ENCODE measurements at places on chromosomes 6 and 20.

GRCh38 chr6:119313937-119314884 is 35.4 kb downstream of the MAN1A1 start:
- no peak for DNase-seq

- DNase-seq: peak; percentile 3
These were observed 198.1 kb downstream of the MMUT start for GRCh38 chr6:49264909-49265308.

GRCh38 chr6:7671076-7671475 is 54.8 kb upstream of the BMP6 start:
- peak; percentile 28 for DNase-seq

GRCh38 chr6:120675886-120676285 is 658.4 kb downstream of the TBC1D32 start:
- no peak for DNase-seq

GRCh38 chr20:976033-976432 is 26.1 kb downstream of the RSPO4 start:
- DNase-seq: no peak

GRCh38 chr6:101118136-101118396 is 236.9 kb upstream of the ASCC3 start:
- DNase-seq: no peak

DNA sequence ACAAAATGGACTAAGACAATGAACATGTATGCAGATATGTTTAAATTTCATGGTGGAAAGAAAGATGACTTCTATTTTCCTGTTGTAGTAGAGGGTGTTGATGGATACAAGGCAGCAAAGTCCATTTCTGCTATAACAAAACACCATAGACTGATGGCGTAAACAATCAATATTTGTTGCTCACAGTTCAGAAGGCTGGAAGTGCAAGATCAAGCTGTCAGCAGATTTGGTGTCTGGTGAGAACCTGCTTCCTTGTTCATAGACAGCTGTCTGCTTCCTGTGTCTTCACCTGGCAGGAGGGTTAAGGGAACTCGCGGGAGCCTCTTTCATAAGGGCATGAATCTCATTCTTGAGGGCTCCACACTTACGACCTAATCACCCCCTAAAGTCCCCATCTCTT is 83.0 kb upstream of the ELOVL5 start:
- no peak for DNase-seq

DNA sequence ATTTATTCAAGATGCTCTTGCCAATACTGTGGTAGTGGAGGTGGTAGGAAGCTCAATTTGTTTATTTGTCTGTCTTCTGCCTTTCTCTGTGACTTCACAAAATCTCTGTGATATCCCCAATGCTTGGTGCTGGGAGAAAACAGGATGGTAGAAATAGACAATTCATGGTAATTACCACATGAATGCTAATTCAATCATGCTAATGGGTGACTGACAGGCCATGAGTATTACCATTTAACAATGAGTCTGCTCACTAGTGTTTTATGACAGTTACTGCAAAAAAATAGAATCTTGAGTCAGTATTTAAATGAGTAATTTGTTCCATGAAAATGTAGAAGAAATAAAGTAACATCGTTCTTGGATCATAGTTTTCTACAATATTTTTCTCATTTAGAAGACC is 52.3 kb upstream of the FABP7 start:
- DNase-seq: no peak

GRCh38 chr6:34616227-34616585 is 60.1 kb upstream of the SPDEF start:
- DNase-seq: no peak

DNA sequence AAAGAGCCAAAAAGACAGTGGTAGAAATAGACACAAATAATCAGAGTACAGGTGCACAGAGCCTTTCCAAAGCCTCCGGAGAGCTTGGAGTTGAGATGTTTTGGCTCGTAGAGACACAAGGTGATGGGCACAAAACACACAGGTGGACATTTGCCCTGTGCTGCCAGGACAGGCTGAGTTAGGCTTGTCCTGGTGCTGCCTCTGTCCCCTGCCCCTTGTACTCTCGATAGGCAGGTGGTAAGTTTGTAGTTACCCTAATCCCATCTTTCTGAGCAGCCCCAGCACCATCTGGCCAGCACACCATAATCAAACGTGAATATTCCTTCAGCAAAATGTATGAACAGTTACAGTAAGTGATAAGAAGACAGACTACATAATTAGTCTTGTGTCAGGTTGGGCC is 95.5 kb downstream of the FOXC1 start:
- no peak for DNase-seq

DNA sequence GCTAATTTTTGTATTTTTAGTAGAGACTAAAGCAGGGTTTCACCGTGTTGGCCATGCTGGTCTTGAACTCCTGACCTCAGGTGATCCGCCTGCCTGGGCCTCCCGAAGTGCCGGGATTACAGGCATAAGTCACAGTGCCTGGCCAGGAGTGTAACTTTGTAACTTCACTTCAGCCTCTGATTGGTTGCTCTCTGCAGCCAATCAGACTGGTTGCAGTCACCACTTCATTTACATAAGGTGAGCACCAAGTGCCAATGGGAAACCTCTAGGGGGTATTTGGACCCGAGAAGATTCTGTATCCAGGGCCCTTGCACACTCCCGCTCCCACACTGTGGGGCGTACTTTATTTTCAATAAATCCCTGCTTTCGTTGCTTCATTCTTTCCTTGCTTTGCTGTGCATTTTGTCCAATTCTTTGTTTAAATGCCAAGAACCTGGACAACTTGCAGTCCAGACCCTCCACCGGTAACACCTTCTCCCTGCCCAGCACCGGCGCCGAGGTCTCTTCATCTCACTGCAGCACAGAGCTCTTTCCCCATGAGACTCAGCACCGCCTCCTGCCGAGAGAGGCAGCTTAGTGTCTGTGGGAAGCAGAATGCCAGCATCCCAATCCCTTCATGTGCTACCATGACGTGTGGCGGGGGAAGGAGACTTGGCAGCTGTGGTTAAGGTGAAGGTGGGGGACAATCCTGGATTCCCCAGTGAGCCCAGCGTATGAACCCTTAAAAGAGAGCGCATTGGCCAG is 14.0 kb upstream of the MRGBP start:
- DNase-seq: no peak

- no peak for DNase-seq
These were observed 75.4 kb downstream of the MTHFD1L start for GRCh38 chr6:150940941-150941340.

GRCh38 chr6:20204512-20204894 is 7.8 kb downstream of the MBOAT1 start:
- no peak for DNase-seq

GRCh38 chr6:136403110-136403980 is 113.7 kb upstream of the BCLAF1 start:
- DNase-seq: peak; percentile 80

- DNase-seq: no peak
These were observed 157.0 kb upstream of the CITED2 start for GRCh38 chr6:139531148-139532115.

GRCh38 chr6:151524059-151524458 is 30.2 kb downstream of the CCDC170 start:
- DNase-seq: no peak

DNA sequence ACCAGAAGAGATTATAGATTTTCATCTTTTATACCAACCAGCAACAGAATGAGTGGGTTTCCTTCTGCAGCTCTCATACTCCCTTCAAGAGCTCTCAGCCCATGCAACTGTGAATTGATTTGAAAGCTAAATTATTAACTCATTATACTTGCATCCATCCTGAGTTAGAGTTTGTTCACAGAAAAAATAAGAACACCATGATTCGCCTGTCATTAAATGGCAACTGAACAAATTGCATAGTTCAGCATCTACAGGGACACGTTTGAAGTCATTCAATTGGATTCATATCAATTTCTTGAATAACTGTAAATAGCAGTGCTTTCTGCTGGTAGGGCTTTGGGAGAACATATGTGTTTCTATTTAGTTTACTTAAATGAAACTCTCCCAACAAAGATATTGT is 65.7 kb downstream of the NKAIN2 start:
- no peak for DNase-seq

GRCh38 chr6:41767112-41767833 is 12.4 kb downstream of the FRS3 start:
- DNase-seq: peak; percentile 82

- DNase-seq: no peak
These were observed 264.3 kb downstream of the PTPRK start for GRCh38 chr6:128256095-128256494.

GRCh38 chr6:112342511-112342910 is 4.6 kb upstream of the RFPL4B start:
- no peak for DNase-seq

GRCh38 chr6:129818251-129818650 is 42.9 kb downstream of the TMEM244 start:
- no peak for DNase-seq

DNA sequence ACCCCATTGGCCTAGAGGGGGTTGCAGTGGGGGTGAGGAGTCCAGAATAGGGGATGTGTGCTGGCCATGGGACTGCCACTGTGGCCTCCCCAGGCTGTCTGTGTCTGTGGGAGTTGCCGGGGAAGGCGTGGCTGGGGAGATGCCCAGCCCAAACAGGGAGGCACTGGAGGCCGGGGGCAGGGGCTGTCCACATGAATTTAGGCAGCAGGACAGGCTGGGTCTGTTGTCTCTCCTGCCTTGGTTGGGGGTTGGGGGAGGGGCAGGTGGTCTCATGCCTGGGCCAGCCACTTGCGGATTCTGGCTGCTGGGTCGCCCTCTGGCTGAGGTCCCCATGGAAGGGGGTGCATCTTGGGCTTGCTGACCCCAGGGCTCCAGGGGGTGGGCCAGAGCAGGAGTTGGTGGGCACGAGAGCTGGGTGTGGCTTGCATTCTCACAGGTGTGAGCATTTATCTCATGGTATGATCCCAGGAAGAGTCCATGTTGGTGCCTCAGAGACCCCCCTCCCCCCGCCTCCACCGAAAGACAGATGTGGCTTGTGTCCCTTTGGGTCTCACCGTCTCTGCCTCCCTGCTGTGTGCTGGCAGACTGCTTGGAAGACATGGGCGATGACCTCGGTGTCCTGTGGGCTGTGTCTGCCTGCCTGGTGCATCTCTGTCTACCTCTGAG is 4.0 kb downstream of the SOX18 start:
- DNase-seq: no peak

DNA sequence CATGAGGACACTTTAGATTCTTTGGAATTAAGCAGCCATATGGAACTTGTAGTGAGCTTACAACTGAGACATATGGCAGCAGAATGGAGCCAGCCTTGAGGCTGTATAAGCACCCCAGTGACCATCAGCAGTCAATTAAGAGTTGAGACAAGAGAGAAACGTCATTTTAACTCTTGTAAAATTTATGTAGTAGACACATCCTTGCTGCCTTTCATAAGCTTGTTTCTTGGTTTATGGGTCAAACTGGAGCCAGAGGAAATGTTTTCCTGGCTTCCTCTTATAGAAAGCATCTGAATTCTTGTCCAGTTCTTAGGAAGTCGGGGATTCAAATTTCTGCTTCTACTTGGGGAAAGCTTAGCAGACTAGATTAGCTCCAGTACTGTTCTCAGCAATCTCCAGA is 745.1 kb upstream of the MARCKS start:
- DNase-seq: no peak

- peak; percentile 13 for DNase-seq
These were observed 42.4 kb downstream of the SNX14 start for GRCh38 chr6:85551264-85551663.

- DNase-seq: no peak
These were observed 646.6 kb downstream of the HACE1 start for GRCh38 chr6:104212977-104213668.

GRCh38 chr20:2408111-2408510 is 27.4 kb downstream of the TGM6 start:
- no peak for DNase-seq

DNA sequence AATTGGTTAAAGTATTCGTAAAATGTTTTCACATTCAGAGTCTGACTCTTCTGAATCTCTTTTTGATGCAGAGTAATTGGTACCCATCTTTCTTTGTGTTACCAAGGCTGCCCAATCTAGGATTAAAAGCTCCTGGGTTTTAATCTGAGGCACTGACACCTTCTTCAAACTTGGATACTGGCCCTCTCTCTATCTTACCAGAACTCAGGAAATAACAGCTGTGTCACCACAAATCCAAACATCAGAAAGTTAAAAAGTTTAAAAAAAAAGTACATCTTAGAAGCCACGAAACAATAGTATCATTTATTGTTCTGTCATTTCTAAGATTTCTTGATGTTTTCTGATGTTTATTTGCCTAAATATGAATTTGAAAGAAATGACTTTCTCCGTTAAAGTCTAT is 255.5 kb upstream of the RUNX2 start:
- no peak for DNase-seq

DNA sequence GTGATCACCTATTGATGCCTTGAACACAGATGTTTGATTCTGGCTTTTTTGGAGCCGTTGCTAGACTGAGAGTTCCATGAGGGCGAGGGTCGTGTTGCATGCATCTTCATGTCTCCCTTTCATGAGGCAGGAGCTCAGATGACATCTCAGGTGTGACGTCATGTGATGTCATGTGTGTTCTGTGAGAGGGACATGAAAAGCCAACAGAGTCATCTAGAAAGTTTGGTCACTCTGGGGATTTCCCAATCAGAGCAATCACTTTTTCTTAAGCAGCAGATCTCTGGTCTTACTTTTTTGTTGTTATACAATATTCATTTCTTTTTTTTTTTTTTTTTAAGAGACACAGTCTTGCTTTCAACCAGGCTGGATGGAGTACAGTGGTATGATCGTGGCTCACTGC is 411.8 kb downstream of the PREX1 start:
- DNase-seq: no peak

- no peak for DNase-seq
These were observed 68.3 kb upstream of the BTBD3 start for GRCh38 chr20:11849270-11849915.

DNA sequence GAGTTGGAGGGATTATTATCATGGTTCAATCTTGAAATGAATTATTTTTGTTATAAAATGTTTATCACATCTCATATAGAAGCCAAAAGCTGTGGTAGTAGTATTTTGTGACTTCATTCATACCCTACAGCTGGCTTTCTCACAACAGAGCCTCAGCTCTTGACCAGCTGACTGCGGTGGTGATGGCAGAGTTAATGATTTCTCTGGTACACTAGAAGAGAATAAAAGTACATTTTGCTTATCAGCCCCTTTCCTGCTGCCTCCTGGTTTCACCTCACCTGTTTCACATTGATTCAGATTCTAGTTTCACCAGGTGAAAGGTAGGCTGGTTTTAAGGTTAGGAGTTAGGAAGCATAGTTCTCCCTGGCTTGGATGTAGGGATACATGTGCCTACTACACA is 55.7 kb downstream of the AFG1L start:
- DNase-seq: no peak

GRCh38 chr6:72966628-72967280 is 258.5 kb downstream of the KHDC1L start:
- DNase-seq: peak; percentile 38

DNA sequence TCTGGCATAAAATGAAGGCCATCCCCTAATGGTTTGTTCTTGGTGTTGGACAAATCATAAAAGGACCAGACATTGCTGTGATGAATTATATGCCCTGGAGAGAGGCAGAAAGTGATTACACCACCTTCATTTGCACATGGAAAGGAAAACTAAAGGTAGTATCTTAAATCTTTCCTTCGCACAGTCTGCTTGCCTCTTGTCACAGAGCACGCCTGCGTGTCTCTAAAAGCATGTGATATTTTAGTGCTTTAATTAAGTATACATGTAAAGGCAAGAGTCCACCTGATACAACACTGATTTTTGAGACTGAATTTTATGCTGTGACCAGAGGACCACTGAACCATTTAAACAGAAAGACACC is 28.8 kb upstream of the PLAGL1 start:
- DNase-seq: no peak
